ENCODE measurements at places on chromosomes 3 and 15.

GRCh38 chr3:20842594-20843436 is 656.8 kb upstream of the SGO1 start:
- no peak for DNase-seq

- no peak for DNase-seq
These were observed 109.5 kb upstream of the PFN2 start for GRCh38 chr3:150080058-150080730.

GRCh38 chr3:149016669-149017541 is 25.6 kb downstream of the GYG1 start:
- no peak for DNase-seq

- no peak for DNase-seq
These were observed 321.2 kb downstream of the RBMS3 start for GRCh38 chr3:29601861-29602585.

DNA sequence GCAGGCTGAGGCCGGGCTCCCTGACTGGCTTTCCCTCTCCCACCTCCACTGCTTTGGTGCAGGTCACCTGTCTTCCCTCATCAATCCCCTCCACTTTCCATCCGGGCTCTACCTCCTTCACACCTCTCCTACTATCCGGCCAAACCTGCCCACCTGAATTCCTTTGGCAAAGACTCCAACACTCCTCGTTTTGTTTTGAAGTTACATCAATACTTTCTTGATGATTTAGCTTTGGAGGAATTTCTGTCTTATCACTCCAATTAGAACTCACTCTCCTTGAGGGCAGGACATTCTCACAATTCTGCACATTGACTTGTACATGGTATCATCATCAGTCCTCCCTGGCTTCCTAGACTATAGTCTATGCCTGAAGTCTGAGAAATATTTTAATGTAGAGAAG is 20.4 kb downstream of the LDHAL6B start:
- no peak for DNase-seq

DNA sequence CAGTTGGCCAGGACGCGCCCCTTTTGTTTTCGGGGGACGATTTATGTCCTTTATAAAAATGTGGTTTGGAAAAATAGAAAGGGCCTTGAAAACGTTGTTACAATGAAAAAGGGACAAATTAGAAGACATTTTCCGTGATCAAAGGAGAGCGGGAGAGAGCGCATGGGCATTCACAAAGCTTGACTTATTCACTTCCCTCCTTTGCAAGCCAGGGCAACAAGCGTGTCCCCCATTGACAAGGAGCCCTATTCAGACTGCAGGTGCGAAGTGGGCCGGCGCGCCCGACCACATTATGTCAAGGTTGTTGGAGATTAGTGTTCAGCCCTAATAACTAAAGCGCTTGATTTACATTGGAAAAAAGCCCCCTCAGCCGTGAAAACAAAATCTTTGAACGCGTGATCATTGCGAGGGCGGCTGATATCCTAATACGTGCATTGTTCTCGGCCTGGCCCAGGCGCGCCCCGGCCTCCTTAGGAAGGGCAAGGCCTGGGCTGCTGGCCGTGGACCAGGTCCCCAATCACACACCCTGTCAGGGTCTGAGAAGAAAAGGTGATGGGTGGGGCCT is 25.9 kb downstream of the ZIC4 start:
- DNase-seq: no peak

GRCh38 chr3:67995206-67995605 is 340.8 kb upstream of the SUCLG2 start:
- no peak for DNase-seq

- DNase-seq: no peak
These were observed 65.8 kb upstream of the ZBTB38 start for GRCh38 chr3:141302364-141303141.

DNA sequence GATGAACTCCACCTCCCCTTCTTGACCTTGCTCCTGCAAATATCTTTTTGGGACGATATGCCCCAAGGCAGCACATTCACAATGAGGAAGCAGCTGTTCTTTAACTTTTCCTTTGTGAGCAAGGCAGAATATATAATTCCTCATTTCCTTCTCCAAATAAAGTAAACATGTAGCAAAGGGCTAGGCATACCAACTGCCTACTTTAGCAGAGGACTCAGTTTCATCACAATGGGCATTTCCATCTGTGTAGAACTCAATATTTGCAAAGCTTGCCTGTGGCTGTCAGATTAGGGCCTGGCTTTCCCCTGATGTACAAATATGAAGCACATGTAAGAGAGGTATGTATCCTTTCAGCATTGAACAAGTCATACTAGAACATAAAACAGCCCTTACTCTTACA is 366.9 kb downstream of the RSL24D1 start:
- no peak for DNase-seq

GRCh38 chr3:31268868-31269267 is 263.9 kb upstream of the STT3B start:
- DNase-seq: no peak

DNA sequence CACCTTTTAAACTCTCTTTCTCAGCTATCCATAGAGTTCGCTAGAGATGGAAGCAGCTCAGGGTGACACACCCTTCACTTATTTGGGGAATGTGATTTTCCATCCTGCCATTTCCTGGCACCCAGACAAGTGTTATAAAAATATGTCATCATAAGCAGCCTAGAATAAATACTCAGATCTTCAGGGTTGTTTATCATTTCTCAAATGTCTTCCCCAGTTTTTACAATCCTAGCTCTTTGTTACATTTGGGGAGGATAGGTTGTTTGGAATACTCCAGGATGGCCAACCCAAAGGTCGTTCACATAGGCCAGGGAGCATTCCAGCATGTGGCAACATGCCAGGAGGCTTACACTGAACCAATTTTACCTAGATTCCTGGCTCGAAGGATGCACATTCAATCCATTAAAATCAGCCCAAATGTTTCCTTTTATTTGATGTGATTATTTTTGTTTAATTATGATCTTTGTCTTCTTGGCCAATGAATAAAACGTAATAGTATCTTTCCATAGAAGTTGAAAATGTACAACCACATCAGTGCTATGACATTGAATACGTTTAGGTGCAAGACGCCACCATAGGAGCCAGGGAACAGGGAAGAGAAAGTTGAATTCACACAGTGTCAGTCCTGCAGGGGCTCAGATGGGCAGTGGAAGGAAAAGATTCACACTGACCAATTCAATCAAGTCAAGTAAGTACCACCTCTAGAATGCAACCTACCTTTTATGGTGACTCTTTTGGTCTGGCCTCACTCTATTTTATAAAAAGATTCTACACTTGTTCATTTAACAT is 537.7 kb upstream of the MDFIC2 start:
- peak; percentile 32 for DNase-seq

DNA sequence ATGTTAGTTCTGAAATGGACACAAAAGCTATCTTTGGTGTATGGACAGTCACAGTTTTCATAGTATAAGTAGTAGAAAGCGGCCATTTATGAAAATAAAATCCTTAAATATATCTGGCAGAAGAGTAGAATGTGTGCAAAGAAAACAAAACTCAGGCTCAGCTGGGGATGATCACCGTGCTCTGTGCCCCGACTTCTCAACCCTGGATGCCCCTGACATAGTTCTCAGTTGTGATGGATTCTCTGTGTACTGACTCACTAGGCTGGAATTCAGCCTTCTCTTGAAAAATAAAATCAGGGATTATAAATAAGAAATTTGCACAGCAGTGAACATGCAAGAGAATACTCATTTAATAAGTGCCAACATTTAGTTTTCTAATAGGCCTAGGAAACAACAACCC is 925.1 kb upstream of the NR2F2 start:
- no peak for DNase-seq

DNA sequence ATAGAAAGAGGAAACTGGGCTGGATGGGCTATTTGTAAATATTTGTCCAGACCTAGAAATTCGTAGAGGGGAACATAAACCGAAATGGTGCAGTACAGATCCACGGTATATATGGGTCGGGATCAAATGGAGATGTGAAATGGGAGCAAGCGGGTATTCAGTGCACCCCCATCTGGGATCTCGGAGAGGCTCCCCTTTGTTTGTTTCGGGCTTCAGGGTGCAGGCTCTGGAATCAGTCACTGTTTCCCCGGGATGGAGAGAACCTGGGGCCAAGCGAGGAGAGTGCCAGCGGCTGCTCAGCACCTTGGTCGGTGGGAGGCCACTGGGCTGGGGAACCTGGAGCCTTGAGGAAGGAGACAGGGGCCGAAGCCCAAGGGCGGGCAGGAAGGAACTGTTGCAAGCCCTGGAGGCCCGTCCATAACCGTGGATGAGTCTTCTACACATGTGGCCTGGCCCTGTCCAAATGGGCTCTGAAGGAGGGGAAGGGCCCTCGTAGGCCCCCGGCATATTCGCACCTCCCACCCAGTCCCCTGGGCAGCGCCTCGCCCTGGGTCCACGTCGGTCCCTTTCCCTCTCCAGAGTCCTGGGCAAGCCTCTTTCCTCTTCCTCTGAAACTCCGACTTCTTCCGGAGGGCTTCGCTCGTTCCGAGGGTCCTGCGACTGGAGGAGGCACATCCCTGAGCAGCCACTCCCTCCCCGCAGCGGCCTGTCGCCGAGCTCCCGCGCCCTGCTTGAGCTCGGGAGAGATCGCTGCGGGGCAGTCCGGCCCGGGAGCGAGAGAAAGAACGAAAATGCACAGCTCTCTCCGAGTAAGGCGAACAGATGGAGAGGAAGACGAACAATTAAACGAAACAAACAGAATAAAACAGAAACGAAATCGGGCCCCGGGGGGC is 3.0 kb downstream of the ISL2 start:
- no peak for DNase-seq

- DNase-seq: no peak
These were observed 45.0 kb downstream of the PDHB start for GRCh38 chr3:58388550-58389091.

GRCh38 chr3:50495609-50496423 is 7.6 kb downstream of the CACNA2D2 start:
- no peak for DNase-seq

GRCh38 chr3:160837394-160837980 is 81.5 kb downstream of the PPM1L start:
- DNase-seq: no peak

- no peak for DNase-seq
These were observed 84.4 kb upstream of the HES1 start for GRCh38 chr3:194051366-194052149.

DNA sequence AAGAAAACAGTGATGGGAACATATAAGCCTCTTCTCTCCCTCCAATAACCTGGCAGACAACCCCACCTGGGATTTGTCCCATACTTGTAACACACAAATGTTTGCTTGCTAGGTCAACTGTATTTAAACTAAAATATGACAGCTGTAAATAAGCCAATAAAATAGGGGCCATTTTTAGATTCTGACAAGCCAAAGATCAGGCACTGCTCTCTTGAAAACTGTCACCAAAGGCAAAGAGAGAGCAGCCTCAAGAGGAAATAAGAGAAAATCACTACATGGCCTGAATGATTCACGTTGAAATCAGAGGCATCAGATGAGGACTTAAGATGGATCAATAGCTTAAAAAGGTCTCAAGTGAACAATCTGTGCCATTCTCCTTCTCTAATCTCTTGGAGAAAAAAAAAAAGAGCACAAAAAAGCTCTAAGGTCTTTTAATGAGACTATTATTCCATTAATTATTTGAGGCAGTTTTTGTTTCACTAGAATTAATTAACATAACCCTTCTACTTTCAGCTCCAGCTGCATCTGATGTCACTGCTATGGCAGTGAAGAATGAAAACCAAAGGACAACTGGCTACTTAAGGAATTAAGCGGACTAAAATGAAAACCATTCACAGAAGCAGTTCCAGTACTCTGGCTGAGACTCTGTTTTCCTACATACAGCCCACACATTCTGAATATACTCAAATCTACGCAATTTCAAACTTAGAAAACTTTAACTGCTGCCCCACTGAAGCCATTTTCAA is 19.0 kb downstream of the MYO5A start:
- DNase-seq: no peak

GRCh38 chr3:38027466-38028465 is 1.7 kb downstream of the PLCD1 start:
- no peak for DNase-seq

- DNase-seq: no peak
These were observed 98.9 kb downstream of the IQSEC1 start for GRCh38 chr3:12974334-12974733.

DNA sequence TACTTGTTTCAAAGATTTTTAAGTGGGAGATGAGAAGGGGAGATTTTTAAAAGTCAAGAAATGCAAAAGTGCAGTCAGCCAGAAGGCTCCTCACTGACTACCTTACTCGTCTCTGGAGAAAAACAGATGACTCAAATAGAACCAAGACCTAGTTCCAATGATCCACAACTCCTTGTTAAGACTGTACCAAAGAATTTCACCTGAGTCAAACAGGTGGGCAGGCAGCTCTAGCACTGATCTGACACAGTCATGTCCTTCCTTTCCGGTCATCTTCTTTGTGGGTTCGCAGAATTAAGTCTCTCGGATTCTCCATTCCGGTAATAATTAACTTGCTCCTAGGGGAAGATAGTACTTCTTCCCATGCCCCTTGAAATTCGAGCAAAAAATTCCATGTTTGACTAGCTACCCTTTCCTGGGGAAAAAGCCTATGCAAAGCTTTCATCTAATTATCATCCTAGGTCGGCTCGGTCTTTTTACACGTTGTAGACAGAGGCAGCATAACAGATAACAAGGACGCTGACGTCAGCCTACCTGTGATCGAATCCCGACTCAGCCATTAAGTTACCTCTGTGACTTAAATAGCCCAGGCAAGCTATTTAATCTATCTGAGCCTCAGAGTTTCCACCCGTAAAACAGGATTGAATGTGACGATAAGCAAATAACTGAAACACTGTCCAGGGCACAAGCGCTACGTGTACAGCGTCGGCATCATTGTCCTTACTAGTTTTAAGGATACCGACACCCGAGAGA is 758 bp downstream of the SELENOK start:
- no peak for DNase-seq

DNA sequence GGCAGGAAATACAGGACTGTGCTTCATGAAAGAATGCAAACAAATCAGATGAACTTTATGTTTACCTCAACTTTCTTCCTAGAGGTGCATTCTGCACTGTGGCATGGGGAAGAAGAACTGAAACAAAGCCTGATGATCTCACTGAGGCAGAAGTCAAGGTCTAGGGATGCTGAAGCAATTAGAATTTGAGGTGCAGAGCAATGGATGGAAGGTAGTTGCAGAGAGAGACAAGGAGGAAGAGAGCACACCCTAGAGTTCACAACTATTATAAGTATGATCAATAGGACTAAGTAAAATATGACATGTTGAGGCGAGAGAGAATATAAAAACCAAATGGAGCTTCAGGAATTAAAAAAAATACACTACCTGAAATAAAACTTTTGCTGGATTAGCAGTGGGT is 420.1 kb downstream of the EDEM1 start:
- no peak for DNase-seq

DNA sequence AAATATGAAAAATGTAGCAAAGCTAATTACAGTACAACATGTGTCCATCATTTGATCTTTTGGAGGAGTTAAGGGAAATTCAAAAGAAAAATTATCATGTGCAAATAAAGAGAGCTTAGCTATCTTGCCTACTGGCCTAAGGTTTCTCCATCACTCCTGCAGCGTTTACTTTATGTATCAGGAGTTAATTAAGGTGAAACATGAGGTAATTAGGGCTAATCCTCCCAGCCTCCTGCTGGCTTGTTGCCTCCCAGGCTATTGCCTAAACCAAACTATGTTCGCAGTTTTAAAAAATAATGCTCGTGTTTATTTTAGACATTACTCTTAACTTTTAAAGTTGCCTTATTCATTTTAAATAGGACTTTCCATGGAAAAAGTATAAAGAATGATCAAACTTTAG is 367.5 kb downstream of the ROBO2 start:
- DNase-seq: no peak

- DNase-seq: no peak
These were observed 126.5 kb downstream of the SUCNR1 start for GRCh38 chr3:151999936-152000335.
